ENCODE measurements at places on chromosomes 7 and 10.

GRCh38 chr7:99767662-99768061 lies 16.3 kb downstream of the CYP3A4 start:
- no peak for DNase-seq

- DNase-seq, result no peak
Observed at GRCh38 chr7:93736668-93737369, 153.7 kb downstream of the TFPI2 start.

DNA sequence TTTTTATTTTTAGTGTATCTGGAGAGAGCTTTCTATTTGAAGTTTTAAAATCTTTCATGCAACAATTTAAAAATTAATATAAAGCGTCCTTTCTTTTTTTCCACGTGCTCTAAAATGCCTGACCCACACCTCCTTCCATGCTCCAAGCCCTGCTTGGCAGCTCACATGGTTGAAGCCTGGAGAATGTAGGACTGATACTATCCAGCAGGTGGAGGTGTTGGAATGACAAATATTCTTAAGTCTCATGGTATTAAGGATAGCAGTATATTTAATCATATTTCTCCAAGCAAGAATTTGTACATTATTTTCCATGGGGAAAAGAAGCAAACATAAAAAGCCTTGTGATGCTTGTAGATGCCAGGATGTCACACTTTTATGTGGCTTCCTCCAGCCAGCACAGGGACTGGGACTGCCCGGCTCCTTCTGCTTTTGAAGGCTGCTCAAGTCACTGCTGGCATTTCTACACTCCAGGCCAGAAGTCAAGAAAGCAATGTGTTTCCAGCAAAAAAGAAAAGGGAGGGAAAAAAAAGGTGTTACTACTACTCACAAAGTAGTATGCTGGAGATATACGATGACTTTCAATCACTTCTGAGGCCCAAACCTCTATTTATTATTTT lies 49.7 kb downstream of the BZW2 start:
- no peak for DNase-seq

GRCh38 chr7:155776606-155777005 lies 35.7 kb downstream of the SHH start:
- no peak for DNase-seq

GRCh38 chr10:125548356-125548755 lies 134.6 kb downstream of the TEX36 start:
- DNase-seq, result no peak

GRCh38 chr7:43890468-43890867 lies 15.9 kb downstream of the URGCP start:
- DNase-seq, result no peak

- DNase-seq, result no peak
Observed at GRCh38 chr10:84820120-84820519, 491.7 kb downstream of the CCSER2 start.

GRCh38 chr7:8360564-8361153 lies 72.8 kb upstream of the NXPH1 start:
- DNase-seq, result no peak

GRCh38 chr10:127906548-127907377 lies at the start of gene PTPRE:
Gene PTPRE (plus strand): TSS chr10:127907103. CDS start chr10:128040882, 133,779 bp downstream.
- no peak for DNase-seq

DNA sequence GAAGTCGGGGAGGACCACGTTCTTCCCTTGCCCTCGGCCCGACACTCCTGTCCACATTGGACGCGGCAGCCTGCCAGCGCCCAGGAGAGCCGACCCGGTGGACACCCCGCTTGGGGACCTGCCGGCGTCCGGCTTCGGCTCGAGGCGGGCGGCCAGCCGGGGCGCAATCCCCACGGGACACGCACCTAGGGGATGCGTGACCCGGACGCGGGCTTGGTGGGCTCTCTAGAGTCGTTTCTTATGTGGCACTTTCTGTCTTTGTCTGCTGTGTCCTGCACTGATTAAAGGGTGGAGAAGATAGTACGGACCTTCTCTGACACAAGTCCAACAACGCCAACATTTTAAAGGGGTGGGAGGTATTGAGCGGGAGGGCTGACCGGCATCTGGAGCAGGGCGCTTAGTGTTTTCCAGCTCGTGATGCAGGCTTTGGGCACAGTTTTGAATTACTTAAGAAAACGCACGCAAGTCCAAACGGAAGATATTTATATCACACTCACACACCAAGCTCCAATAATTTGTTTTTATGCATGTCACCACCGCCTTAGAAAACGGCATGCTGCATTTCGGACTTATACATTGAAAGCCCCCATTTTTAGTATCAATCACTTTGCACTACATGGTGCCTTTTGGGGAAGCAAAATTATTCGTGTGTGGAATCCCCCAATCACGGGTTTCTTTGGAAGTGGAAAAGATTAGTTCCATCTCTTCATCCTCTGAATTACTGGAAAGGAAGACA lies 3.9 kb upstream of the SPAG6 start:
- no peak for DNase-seq

GRCh38 chr10:15990535-15991129 lies 130.3 kb upstream of the MINDY3 start:
- DNase-seq, result no peak

- no peak for DNase-seq
Observed at GRCh38 chr10:15137636-15138035, 30.9 kb downstream of the NMT2 start.

DNA sequence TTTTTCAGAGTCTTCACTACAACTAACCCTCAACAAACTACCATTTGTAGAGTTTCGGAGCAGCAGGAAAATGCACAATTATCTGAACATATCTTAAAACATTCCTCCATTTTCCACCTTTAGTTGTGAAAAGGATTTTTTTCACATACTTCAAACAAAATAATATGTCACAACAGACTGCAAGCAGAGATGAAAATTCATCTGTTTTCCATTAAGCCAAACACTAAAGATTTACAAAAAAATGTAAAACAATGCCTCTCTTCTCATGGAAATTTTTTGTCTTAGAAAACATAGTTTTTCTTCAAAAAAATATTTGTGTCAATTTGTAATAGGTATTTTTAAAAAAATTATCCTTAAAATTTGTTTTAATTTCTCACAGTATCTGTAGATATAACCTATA lies 98.9 kb downstream of the ARHGAP12 start:
- no peak for DNase-seq

DNA sequence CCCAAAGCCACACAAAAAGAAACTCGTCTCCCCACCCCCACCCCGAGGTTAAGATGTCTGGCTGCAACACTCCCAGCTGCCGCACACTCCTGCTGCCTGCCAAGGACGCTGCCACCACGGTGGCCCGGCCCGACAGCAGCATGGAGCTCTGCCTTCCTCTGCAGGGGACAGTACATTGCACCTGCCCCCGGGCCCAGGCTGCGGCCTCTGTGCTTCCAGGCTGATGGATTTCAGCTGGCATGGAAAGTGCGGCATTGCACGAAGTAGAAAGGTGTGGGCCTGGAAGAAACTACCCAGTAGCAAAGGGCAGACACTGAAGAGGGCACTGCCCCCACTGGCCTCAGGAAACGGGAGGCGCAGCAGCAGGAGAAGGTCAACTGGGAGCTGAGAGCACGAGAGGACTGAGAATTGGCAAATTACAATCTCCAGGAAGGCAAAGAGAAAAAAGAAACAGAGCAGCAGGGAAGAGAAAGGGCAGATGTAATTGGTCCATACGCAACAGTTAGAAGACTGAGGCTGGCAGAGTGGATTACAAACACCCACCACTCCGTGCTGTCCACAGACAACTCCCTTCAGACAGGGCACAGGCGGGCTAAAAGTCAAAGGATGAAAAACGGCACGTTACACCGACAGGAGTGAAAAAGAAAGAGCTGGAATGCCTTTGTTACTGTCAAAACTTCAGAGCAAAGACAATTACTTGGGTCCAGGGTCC lies 117.1 kb upstream of the DIP2C start:
- no peak for DNase-seq

DNA sequence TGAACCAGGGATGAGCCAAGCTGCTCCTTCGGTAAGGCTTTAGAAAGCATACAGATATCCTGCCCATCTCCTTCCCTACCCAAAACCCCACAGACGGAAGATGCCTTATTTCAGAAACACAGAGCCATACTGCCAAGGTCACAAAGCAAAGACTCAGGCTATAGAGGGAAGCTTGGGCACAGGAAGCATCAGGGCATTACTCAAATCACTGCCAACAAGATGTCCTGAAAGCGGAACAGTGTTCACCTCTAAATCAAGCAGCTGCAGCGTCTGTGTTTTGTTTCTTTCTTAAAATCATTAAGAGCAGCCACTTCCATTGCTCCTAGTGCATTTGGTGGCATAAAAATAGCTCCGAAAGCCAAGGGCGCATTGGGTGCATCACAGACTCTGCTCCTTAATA lies 307.3 kb downstream of the SORCS1 start:
- no peak for DNase-seq

- no peak for DNase-seq
Observed at GRCh38 chr10:13769946-13770345, 183.2 kb downstream of the PRPF18 start.

- no peak for DNase-seq
Observed at GRCh38 chr10:71584902-71585563, 134.5 kb downstream of the C10orf105 start.

- no peak for DNase-seq
Observed at GRCh38 chr7:138030679-138031351, 28.9 kb upstream of the CREB3L2 start.

- DNase-seq, result no peak
Observed at GRCh38 chr7:97771576-97771975, 39.7 kb downstream of the TAC1 start.

DNA sequence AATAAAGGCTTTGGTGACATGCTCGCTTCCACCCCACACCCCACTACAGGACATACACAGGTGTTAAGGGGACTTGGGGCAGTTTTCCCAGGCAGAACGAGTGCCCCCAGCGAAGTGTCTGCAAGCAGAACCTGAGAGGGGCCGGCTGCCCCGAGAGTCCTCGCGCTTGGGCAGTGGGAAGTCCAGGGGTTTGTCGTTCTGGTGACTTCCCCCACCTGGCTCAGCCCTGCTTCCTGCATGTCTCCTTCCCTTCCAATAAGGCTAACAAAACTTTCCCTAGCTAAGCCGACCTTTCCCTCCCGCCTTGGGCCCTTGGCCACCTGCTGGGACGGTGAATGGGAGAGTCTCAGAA lies 916 bp downstream of the VWA2 start:
- no peak for DNase-seq

DNA sequence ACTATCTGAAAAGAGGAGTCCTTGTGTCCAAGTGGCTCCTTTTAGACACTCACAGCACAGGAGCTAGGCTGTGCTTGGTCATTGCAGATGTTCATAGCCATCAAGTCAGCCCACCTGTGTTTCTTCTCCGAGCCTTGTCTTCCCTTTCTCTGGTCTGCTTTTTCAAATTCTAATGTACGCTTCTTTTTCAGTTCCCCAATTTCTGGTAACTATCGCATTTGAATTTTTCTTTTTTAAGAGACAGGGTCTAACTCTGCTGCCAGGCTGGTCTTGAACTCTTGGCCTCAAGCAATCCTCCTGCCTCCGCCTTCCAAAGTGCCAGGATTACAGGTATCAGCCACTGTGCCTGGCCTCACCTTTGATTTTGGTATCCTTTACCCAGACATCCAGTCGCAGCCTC lies 18.9 kb downstream of the APBB1IP start:
- DNase-seq, result no peak

GRCh38 chr7:114653364-114654088 lies 238.9 kb downstream of the FOXP2 start:
- DNase-seq, result no peak

- peak; percentile 8 for DNase-seq
Observed at GRCh38 chr7:135335628-135336139, 102.0 kb downstream of the STRA8 start.

DNA sequence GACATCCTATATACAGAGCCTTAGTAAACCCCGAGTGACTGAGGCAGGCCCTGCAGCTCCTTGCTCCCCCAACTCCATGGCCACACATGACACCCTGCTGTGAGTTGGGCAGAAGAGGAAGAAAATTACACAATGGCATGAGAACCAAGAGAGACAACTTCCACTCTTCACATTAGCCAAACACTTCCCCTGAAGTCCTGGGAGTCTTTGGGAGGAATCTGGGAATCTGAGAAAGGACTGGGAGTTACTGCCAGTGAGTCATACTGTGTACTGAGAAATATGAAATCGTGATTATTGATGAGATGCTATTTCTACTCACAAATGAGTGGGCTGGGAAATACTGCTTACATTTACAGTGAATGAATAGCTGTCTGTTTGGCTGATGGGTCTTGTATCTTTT lies 116.6 kb downstream of the SPAG6 start:
- no peak for DNase-seq

GRCh38 chr10:59176241-59177030 lies at the start of gene PHYHIPL:
Gene PHYHIPL (plus strand): TSS chr10:59176643. CDS start chr10:59176854, 211 bp downstream.
- no peak for DNase-seq

DNA sequence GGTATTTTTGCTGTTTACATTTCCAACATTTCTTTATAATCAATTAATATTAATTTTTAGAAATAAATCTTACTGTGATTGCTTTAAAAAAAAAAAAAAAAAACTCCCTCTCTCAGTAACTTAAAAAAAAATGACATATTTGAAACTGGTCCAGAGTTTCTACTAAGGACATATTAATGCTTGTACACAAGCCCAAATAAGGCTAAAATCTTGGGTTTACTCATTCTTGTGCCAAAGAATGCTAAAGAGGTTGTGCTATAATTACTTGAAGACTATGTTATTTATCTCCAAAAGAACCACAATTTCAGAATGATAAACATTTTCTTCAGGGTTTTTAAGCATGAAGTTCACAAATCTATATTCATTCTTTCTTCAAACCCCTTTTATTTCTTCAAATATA lies 39.4 kb upstream of the PHF14 start:
- no peak for DNase-seq

- DNase-seq, result no peak
Observed at GRCh38 chr10:69731698-69732097, 70.0 kb upstream of the COL13A1 start.

GRCh38 chr7:140056431-140057142 lies 6.2 kb downstream of the PARP12 start:
- DNase-seq, result no peak

GRCh38 chr10:4639960-4640359 lies 186.0 kb upstream of the AKR1E2 start:
- DNase-seq, result no peak

DNA sequence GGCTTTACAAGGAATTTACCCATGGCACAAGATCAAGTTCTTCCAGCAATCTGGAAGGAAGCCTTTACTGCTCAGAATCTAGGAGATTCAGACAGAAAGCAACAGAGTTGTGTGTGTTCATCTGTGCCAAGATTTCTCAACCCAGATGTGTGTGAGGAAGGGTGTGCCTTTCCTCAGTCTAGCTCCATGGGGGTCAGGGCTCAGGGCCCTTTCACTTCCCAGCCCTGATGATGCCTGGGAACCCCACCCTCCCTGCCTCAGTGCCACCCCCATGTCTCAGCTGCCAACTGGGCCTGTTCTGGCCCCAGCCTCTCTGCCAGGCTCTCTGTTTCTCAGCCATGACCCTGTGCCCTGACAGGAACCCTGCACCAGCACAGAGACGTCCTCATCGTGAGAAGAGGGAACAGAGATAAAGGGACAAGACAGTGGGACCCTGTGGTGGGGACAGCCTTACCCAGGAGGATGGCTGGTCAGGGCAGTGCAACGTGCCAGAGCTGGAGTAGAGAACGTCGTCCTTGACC lies 102.0 kb downstream of the VIPR2 start:
- DNase-seq, result no peak

DNA sequence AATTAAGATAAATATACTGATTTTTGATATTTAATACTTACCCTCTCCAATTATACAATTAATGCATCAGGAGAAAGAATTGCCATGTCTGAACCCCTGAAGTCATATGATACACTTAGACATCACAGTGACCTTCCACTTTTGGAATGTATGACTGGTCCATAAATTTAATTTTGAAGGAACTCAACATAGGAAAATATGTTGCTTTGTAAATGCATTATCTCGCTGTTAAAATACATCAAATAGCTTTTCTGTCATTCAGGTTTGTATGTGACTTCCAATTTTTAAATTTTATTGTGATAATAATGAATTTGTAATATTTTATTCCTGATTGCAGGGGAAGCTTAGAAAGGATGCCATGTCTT lies 631.9 kb upstream of the ANKRD30A start:
- no peak for DNase-seq

Measured in activated CD8-positive, alpha-beta memory T cell treated with anti-CD3 and anti-CD28 coated beads for 1 hour (primary cell).